PC-9 (cell line): ENCODE measurements at places on chromosomes 1 and 21. TPM values are rescaled to one million over a fixed set of nuclear protein-coding genes. Genes with fewer than 3 reads are reported as not detected.

DNA sequence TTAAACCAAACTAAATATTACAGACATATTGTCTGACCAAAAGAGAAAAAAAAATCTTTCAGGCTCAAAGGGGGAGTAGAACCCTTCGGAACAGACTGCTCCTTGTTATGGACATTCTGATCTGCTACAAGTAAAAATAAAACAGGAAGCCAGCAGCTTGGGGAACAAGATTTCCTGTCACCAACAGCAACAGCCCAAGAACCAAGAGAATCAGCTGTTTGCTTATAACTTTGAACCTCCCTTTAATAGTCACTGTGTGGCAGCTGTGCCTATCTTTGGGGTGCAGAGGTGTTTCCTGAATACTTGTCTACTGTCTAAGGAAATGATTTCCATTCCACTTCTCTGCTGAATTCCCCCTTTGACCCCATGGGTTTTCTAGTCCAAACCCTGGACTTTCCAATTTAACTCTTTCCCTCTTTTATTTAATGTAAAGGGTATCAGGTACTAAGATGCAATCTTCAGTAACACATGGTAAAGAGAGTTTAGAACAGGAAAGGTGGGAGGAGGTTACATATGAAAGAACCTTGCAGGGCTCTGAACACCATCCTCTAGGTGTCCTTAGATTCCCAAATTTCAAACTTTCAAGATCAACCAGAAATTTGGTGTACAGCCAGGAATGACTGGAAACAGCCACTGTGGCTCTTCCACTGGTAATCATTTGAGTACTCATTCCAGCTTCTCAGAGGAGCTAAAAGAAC, 38.6 kb downstream of the GPR3 start:
- no peak overlapping the region for H3K27ac ChIP-seq
- peaks cover 3% of the 10 kb centered on the region for H3K4me1 ChIP-seq
- no peaks in the 10 kb centered on the region for H3K27me3 ChIP-seq
- H3K4me3 ChIP-seq, result no peak overlapping the region
- no peaks in the 10 kb centered on the region for H3K36me3 ChIP-seq

- H3K27me3 ChIP-seq, result no peaks in the 10 kb centered on the region
- peaks cover 76% of the 10 kb centered on the region for H3K36me3 ChIP-seq
Observed at GRCh38 chr1:108179018-108179417, 21.1 kb downstream of the SLC25A24 start.

DNA sequence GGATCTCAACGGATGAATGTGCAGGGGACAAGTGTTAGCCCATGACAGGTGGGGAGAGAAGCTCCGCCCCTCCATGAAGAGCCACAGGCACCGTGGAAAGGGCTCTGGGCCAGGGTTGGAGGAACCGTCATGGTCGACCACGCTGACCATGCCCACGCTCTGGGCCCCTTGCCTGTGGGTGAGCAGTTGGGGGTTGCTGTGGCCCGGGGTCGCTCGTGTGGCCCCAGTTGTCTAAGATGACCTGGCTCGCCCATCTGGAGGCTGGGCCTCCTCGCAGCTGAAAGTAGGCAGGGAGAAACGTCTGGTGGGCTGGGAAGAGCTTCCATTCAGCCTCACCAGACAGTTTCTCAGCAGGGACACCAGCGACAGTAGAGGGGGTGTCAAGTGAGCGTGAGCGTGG, 13.1 kb upstream of the UTS2 start:
- H3K27ac ChIP-seq, result no peak overlapping the region
- no peak for DNase-seq
- no peaks in the 10 kb centered on the region for H3K4me1 ChIP-seq
- H3K4me3 ChIP-seq, result no peak overlapping the region
- H3K27me3 ChIP-seq, result no peaks in the 10 kb centered on the region
- H3K36me3 ChIP-seq, result no peaks in the 10 kb centered on the region

GRCh38 chr1:43779266-43779665, 71.9 kb downstream of the ST3GAL3 start:
- H3K27ac ChIP-seq, result no peak overlapping the region
- no peaks in the 10 kb centered on the region for H3K27me3 ChIP-seq
- no peaks in the 10 kb centered on the region for H3K36me3 ChIP-seq
- H3K4me1 ChIP-seq, result peaks cover 53% of the 10 kb centered on the region
- DNase-seq, result no peak

GRCh38 chr1:97680894-97681293, 239.9 kb downstream of the DPYD start:
- no peaks in the 10 kb centered on the region for H3K36me3 ChIP-seq
- H3K4me1 ChIP-seq, result no peaks in the 10 kb centered on the region
- H3K4me3 ChIP-seq, result no peak overlapping the region
- no peaks in the 10 kb centered on the region for H3K27me3 ChIP-seq

DNA sequence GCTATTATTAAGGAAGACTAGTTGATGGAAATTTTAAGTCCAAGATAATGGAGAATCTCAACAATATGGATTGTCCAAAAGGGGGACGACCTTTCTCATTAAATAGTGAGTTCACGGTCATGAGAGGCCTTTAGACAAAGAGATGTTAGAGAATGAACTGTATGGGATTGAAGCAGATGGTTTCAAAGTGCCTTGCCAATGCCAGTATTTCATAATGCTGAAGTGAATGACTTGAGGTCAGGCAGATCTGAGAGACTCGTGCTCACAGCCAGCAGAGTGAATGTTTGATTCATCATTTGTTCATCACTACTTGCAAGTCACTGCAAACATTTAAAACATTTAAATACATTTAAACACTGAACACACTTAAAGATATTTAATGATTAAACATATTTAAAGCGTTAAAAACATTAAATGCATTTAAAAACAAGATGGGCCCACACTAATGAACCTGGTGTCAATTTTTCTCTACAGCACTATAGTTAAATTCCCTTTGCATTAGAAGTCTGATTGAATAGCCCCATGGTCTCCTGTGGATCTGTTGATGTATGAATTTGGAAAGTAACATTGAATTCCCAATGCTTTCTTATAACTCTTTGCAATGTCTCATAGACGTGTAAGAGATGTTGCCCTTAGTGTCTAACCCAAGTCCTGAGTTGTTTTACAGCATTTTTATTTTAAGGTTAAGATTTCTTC, 80.7 kb downstream of the TGFB2 start:
- peak overlapping the region; percentile 79 for H3K27ac ChIP-seq
- peak; percentile 70 for DNase-seq
- no peak overlapping the region for H3K4me3 ChIP-seq
- H3K36me3 ChIP-seq, result peaks cover 14% of the 10 kb centered on the region; the same call in 1 of the 2 replicates
- H3K27me3 ChIP-seq, result no peaks in the 10 kb centered on the region

DNA sequence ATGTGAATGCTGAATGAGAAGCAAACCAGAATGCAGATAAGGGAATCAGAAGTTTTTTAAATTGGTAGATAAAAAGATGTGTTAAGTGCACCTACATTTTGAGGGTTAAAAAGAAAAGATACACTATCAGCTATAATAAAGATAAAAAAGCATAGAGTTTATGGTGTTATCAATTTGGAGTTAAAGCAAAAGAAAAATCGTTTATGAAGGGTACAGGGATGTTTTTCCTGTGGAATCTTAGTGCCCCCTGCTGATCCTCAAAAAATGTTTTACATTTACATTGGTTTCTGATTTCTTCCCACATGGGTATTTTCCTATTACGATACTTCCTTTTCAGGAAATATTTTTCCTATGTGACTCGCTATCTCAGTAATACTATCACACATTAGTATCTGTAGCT, 293.5 kb downstream of the MRPL39 start:
- no peaks in the 10 kb centered on the region for H3K4me1 ChIP-seq
- H3K36me3 ChIP-seq, result no peaks in the 10 kb centered on the region
- no peaks in the 10 kb centered on the region for H3K27me3 ChIP-seq
- DNase-seq, result no peak

DNA sequence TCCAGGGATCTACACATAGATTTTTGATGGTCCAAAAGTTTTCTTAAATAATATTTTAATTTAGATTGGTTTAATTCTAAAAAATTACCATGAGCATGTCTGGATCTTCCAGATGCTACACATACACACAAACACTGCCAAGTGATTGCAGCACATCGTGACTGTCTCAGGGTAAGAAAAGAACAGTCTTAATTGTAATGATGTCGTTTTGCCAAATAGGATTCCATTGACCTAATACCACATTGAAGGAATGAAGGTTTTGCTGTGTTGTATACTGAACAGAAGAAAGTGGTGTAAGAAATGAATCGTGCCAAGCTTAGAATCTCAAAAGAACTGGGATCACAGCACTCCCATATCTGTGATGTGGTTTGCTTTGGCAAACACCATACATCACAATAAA, 633.3 kb upstream of the CAMK1G start:
- H3K27me3 ChIP-seq, result peaks cover 5% of the 10 kb centered on the region; the same call in 1 of the 2 replicates
- no peak for DNase-seq
- no peak overlapping the region for H3K4me3 ChIP-seq
- no peaks in the 10 kb centered on the region for H3K36me3 ChIP-seq

- H3K27me3 ChIP-seq, result no peaks in the 10 kb centered on the region
- no peaks in the 10 kb centered on the region for H3K4me1 ChIP-seq
- H3K27ac ChIP-seq, result no peak overlapping the region
- no peak overlapping the region for H3K4me3 ChIP-seq
- no peaks in the 10 kb centered on the region for H3K36me3 ChIP-seq
Observed at GRCh38 chr1:48448932-48449331, 23.1 kb downstream of the SPATA6 start.

DNA sequence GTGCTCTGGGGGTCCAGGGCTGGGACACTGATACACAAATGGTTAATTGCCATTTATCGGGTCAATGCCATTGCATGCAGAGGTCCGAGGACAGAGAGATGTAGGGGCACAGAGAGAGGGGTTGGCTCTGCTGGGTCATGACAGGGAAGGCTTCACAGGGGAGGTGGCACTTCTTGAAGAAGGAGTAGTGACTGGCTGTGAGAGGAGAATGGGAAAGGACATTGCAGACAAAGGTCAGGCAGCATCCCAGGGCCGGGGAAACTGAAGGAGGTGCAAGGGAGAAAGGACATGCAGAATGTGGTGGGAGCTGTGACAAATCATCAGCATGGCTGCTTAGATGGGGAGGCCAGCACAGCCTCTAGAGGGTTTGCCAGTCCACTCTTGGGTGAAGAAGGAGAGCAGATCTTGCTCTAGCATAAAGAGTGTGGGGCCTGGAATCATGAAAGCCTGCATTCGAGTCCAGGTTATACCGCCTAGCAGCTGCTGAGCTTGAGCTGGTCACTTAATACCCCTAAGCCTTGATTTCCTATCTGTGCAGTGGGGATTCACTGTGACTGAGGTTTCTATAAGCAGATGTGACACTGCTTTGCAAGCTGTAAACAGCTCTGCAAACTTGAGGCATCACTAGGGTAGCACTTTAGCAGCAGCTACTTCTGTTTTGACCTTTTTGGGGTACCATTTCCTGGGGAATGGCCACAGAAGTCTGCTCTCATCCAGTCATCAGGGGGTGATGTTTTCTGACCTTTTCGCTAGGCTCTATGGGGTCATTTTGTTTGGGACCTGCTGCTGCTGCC, 59.2 kb upstream of the EPS8L3 start:
- H3K4me3 ChIP-seq, result peak overlapping the region; percentile 1; the same call in 1 of the 2 replicates
- peaks cover 78% of the 10 kb centered on the region for H3K4me1 ChIP-seq
- no peak for DNase-seq
- no peaks in the 10 kb centered on the region for H3K36me3 ChIP-seq
- no peaks in the 10 kb centered on the region for H3K27me3 ChIP-seq

DNA sequence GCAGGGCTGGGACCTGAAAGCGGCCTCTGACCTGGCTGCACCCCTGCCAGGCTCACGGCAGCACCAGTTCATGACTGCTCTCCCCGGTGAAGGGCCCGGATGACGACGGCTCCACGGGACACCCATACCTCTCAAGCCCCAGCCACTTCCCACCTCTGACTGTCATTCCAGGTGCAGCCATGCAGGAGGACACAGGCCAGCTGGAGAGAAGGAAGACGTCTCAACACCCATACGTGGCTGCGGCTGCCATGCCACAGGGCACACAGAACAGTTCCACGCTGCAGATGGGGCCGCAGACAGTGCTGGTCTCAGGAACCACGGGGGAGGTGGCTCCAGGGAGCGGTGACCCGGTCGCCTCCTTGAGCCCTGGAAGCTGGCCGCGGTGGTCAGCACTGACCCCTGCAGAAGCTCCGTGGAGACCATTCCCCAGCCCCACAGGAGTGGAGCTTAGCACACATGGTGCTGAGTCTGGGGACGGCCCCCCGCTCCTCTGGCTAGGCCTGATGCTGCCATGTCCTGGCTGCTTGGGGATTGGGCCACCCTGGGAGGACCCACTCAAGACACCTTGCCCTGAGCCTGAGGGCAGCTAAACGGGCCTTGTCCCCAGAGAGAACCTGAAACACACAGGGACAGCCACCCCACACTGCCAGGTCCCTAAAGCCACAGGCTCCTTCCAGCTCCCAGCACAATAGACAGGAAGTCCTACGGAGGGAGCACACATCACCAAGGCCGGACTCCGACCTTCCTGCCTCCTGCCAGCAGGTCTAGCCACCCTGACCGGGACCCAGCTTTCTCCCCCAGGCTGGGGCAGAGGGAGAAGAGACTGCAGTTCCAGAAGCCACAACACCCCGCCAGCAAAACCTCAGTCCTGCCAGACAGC, 8.6 kb downstream of the WNT9A start:
- no peak overlapping the region for H3K4me3 ChIP-seq
- no peak overlapping the region for H3K27ac ChIP-seq
- H3K27me3 ChIP-seq, result no peaks in the 10 kb centered on the region
- H3K4me1 ChIP-seq, result no peaks in the 10 kb centered on the region
- DNase-seq, result no peak

DNA sequence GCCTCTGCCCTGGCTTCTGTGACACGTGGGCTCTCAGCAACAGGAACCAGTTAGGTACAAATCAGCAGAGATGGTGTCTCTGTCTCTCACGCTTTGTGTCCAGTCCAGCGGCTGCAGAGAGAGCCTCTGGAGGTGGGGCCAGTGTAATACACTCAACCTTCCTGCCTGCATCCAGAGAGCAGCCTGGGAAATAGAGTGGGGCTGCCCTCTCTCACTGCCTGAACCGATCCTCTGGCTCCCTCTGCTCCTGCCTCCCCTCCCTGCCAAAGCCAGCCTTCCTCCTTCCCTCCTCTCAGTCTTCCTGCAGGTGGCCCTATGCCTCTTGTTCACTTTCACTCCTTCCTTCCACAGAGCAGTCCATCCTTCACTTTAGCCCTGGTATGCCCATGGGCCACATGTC, at the start of gene ZNF648:
Gene ZNF648 (minus strand): TSS at position 119 of the 400 bp plus-strand sequence. CDS start 3,702 bp downstream, outside the sequence.
- H3K36me3 ChIP-seq, result no peaks in the 10 kb centered on the region
- H3K27ac ChIP-seq, result no peak within 1 kb of the TSS
- DNase-seq, result no peak
- peaks cover 75% of the 10 kb centered on the region for H3K27me3 ChIP-seq
- H3K4me3 ChIP-seq, result no peak within 1 kb of the TSS

DNA sequence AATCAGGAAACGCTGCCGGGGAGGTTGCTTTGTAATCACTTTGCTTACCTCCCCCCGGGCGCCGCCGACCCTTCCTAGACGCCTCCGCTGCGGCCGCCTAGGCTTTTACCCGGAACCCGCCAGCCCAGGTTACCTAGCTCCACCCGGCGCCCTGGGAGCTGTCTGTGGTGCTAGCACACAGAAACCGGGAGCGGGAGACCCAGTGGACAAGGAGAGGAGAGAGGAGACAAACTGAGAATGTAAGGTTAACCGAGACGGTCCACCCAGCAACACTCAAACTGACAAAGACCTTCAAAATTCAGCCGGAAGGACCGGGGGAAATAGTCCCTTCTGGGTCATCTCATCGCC, 9.8 kb downstream of the BARHL2 start:
- H3K27me3 ChIP-seq, result 0 out of 2 replicates have a peak, but pooled peaks cover 13% of the 10 kb centered on the region
- H3K4me3 ChIP-seq, result no peak overlapping the region
- DNase-seq, result peak; percentile 8

The FHAD1 gene
- total RNA-seq, result 6.9 and 8.2 TPM in 2 replicates

The A3GALT2 gene
- total RNA-seq, result not detected in 2 replicates

The CBS gene
- total RNA-seq, result 102 and 108 TPM in 2 replicates

The WDR26 gene
- total RNA-seq, result 76.0 and 88.9 TPM in 2 replicates

The MARK1 gene
- total RNA-seq, result 0.93 and 1.9 TPM in 2 replicates
